ENCODE measurements at places on chromosomes 5 and 9.

- DNase-seq, result no peak
Observed at GRCh38 chr5:105030153-105030552, 1467.6 kb upstream of the NUDT12 start.

DNA sequence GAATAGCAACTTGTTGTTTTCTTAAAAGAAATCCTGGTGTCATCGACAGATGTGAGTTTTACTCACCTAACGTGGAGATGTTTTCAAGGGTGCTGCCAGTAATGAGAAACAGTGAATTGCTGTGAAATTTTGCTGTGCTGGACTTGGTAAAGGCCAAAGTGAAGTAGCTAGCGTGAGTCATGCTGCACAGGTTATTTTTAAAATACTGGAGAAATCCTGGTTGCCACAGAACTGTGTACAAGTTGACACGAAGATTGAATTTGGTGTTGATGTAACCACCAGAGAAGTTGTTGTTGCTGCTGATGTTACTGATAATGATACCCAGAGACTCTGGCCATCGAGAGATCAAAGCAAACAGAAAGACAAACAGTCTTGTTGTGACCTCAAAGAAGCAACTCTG is 187.9 kb upstream of the NFIL3 start:
- DNase-seq, result no peak

DNA sequence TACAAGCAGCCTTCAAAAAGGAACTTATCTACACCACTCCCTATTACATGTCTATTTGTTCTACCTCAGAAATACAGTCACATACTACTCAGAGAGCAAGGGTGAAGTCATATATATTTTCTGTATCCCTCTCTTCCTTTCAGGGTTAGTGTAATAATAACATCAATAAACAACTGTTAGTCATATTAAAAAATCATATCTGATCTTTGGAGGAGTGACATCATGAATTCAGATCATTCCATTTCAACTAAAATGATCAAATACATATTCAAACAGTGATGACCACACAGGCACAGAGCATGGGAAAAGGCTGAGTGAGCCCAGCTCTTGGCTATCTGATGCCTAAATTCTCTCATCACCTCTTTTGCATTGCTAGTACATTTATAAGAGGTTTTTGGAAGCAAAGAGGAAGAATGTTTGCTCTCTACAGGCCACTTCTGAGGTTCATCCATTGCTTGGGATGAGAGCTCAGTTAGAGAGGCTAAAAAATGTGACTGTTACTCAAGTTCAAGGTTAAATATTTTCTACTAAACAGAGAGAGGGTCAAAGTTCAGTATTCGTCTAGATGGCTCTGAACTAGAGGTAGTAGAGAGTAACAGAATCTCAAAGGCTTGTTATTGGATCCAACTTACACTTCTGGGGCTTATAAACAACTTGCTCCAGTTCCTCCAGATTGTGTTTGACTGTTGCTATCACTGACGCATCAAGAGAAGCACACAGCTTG is 39.0 kb downstream of the RIGI start:
- DNase-seq, result no peak

DNA sequence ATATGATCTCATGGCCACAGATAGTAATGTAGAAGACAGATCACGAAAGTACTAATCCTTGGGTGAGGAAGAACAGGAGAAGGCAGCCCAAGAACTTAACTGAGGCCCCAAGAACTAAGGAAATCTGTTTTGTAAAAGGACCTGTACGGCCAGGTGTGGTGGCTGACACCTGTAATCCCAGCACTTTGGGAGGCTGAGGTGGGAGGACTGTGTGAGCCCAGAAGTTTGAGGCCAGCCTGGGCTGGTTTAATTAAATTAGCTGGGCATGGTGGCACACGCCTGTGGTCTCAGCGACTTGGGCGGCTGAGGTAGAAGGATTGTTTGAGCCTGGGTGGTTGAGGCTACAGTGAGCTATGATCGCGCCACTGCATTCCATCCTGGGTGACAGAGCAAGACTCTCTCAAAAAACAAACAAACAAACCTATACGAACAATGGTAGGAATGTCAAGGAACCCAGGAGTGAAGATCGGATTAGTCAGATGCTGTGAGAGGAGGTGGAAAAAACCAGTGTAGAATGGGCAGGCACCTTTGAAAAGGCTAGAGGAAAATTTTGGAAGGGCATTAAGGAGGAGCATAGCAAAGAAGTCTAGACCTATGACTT is 283.8 kb upstream of the DMRT1 start:
- DNase-seq, result no peak

- DNase-seq, result no peak
Observed at GRCh38 chr5:55230086-55230629, 3.0 kb upstream of the MCIDAS start.

- DNase-seq, result no peak
Observed at GRCh38 chr9:8895106-8895860, 1095.7 kb upstream of the DMAC1 start.

DNA sequence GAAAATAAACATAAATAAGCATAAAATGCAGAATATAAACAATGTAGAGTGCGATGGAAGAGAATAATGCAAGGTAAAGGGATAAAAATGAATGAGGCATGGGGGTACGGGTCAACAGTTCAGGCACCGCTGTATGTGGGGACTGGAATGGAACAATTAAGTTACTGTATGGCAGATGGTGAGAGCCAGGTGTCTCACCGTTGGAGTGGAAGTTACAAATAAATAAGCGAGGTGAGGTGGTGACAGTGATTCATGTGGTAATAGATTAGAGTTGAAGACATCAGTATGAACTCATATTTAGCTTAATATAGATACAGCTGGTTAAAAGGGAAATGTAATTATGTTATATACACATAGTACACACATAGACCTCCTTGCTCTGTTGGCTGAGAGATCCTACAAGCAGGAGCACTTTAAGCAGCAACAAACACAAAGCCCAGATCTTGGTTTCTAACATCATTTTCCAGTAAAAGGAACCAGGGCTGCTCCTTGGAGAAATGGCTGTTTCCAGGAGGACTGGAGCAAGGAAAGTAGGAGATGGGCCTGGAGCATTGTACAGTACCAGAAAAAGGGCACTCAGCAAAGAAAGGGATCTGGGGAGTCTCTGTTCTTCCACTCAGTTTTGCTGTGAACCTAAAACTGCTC is 2.4 kb upstream of the OMD start:
- peak; percentile 96 for DNase-seq

- no peak for DNase-seq
Observed at GRCh38 chr9:2718001-2718697, 839 bp downstream of the KCNV2 start.

- DNase-seq, result no peak
Observed at GRCh38 chr5:129459777-129460671, at the start of gene ADAMTS19. Gene ADAMTS19, plus strand, starts transcription at chr5:129460298. Its CDS starts 94 bp downstream, at chr5:129460392.

DNA sequence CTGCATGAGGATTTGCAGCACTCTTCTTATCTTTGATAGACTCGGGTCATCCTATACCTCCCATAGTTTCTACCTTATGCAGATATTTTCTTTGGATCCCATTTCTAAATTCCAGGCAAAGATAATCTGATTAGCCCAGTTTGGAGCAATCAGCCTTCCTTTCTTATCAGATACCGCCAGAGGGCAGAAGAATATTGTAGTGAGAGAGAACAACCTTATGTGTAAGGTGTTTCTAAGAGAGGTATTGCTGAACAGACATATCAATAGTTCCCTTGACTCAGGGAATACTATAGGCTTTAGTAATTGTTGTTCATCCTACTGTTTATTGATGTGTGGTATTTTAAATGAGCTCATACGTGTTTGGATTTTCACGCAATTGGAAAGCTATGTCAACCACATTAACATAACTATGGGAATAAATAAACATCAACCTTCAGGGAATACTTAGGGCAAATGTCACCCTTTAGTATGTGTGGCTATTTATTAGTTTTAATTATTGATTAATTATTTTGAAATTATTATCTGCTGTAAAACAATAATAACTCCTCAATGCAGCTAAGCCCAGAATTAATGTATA is 1435.2 kb upstream of the CDH9 start:
- DNase-seq, result no peak

GRCh38 chr5:132787076-132787475 is 10.0 kb upstream of the SEPTIN8 start:
- DNase-seq, result no peak

GRCh38 chr9:117725426-117725887 is 21.3 kb downstream of the TLR4 start:
- DNase-seq, result no peak

DNA sequence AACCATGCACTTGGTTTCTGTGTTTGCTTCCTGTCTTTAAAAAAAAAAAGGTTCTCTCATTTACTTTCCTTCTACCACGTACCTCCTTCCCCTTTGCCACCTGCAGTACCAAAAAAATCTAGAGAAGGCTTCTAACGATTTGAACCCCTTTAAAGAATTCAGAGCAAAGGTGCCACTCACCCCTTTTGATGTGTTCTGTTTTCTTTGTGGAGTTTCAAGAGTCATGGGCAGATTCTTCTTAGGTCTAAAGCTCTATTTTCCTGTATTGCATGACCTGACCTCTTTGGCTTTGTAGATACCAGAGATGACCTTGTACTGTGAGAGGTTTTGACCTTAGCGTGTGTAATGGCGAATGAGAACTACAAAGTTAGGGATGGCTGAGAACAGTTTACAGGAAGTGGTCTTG is 29.0 kb downstream of the TXNDC8 start:
- DNase-seq, result no peak

DNA sequence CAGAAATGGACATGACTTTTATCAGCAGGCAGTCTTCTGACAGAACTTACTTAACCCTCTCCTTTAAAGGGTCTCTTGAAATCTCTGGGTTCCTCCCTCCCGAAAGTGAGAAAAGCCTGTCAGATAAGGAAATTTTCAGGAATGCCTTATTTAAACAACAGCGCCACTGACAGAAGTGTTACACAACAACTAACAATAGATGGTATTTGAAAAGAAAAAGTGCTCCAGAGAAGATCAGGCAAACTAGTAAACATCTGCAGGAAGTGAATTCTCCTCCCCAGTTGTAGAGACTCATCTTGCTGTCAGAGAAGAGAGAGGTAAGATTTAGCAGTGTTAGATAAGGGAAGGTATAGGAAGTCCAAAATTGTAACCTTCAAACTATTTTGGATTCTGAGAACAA is 107.2 kb upstream of the NFIL3 start:
- no peak for DNase-seq

GRCh38 chr5:39541920-39542319 is 117.1 kb upstream of the DAB2 start:
- no peak for DNase-seq

DNA sequence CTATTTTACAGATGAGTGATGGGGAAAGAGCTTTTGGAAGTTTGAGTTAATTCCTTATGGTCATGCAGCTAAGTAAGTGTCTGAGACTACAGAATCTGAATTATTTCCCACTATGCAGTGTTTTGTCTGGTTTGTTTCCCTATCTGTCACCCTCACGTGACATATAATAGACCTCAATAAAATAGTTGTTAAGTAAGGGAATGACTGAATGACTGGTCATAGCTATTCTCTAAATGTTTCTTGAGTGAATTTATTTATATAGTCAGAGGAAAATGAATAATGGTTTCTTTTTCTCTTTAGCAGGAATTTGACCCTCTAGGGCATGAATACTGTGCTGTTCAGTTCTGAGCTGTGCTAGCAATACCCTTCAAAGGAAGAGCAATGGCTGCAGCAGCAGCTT is 10.3 kb downstream of the TRIM32 start:
- no peak for DNase-seq

- DNase-seq, result no peak
Observed at GRCh38 chr5:10580531-10581423, 16.9 kb downstream of the ANKRD33B start.

DNA sequence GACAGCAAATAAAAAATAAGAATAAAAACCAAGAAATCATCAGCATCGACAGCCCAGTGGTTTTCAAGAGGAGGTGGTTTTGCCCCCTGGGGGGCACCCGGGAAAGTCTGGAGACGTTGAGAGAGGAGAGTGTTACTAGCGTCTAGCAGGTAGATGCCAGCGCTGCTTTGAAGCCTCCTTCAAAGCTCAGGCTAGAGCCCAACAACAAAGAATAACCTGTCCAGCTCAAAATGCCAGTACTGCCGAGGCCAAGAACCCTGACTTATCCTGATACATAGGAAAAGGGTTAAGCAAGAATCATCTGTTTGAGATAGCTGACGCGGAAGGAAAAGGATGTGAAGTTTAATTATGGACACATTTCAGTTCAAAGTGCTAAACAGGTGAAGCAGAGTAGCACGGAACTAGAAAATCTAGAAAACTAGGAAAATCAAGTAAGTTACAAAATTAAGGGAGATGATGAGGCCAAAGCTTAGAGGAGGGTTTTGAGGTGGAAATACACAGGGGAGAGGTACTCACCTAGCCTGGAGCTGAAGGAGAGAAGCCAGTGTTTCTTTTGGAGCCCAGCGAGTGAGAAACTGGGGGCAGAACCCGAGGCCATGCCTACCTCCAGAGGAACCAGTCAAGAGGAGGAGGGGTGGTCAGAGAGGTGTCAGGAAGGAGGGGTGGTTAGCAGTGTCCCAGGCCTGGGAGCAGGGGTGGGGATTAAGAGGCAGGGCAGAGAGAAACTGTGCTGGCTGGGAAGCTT is 121.0 kb upstream of the RETREG1 start:
- DNase-seq, result no peak

GRCh38 chr5:142826741-142827492 is 56.7 kb downstream of the ARHGAP26 start:
- no peak for DNase-seq

- DNase-seq, result no peak
Observed at GRCh38 chr5:96709152-96709821, 47.1 kb downstream of the CAST start.

GRCh38 chr5:167720259-167720658 is 571.2 kb upstream of the WWC1 start:
- DNase-seq, result no peak

- DNase-seq, result no peak
Observed at GRCh38 chr9:3508078-3508431, 17.7 kb downstream of the RFX3 start.

- no peak for DNase-seq
Observed at GRCh38 chr9:122151267-122151828, 8.2 kb downstream of the NDUFA8 start.

GRCh38 chr5:1201327-1202025 is at the start of gene SLC6A19:
Gene SLC6A19, plus strand, starts transcription at chr5:1201595. Its CDS starts 56 bp downstream, at chr5:1201651.
- no peak for DNase-seq

DNA sequence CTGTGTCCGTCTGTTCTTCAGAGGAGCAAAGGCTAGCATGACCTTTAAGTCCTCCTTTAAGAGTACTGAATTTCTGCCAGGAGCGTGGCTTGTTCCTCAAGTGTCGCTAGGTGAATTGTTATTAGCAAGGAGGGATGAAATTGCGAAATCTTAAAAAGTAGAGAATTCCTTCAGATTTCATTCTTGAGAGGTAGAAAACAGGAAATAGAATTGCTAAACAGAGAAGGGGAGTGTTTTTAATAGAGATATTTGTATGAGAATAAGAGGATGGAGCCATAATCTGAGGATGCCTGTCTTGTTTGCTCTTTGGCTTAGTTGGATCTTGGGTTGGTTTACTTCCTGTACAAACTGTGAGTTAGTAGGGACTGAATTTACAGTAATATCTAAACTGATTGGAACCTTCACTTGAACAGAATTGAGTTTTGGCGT is 39.2 kb downstream of the EXOSC2 start:
- DNase-seq, result no peak

- no peak for DNase-seq
Observed at GRCh38 chr5:39264528-39264927, 45.2 kb upstream of the FYB1 start.

- no peak for DNase-seq
Observed at GRCh38 chr9:120998111-120998510, 52.0 kb downstream of the C5 start.

- peak; percentile 33 for DNase-seq
Observed at GRCh38 chr5:62779010-62779422, 200.4 kb downstream of the LRRC70 start.
